ENCODE measurements at places on chromosomes 4 and X.

DNA sequence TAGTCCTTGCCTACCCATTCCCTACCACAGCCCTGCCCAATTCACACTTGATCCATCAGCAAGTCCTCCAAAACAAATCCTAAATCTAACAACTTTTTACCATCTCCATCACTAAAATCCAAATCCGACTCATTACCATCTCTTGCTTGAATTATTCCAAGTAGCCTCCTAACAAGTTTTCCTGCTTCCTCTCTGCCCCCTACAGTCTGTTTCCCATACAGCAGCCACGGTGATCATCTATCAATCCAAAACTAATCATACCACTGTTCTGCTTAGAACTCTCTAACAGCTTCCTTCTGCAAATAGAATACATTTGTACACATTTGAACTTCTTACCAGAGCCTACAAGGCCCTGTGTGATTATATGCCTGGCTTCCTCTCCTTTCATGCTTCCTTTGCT, 133.0 kb downstream of the SHROOM4 start:
- DNase-seq = peak; percentile 7

GRCh38 chrX:103726477-103726876, 15.8 kb downstream of the TMEM31 start:
- DNase-seq = no peak

GRCh38 chr4:94758141-94758699, 465 bp downstream of the BMPR1B start:
- no peak for DNase-seq

DNA sequence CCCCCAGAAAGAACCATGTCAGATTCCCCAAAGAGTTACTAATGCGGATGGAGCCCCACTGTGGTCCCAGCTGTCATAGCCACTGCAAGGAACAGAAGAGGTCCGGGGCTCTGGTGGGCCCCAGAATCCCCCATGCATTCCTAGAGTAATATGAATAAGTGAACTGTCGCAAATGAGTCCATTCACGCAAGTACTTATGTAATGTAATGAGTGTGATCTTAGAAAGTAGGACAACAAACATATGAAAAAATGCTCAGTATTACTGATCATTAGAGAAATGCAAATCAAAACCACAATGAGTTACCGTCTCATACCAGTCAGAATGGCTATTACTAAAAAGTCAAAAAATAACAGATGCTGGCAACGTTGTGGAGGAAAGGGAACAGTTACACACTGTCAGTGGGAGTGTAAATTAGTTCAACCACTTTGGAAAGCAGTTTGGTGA, 141.5 kb upstream of the RBPJ start:
- no peak for DNase-seq

GRCh38 chrX:10534611-10535010, 85.8 kb downstream of the MID1 start:
- DNase-seq = no peak

GRCh38 chr4:61308033-61308432, 107.9 kb downstream of the ADGRL3 start:
- no peak for DNase-seq

DNA sequence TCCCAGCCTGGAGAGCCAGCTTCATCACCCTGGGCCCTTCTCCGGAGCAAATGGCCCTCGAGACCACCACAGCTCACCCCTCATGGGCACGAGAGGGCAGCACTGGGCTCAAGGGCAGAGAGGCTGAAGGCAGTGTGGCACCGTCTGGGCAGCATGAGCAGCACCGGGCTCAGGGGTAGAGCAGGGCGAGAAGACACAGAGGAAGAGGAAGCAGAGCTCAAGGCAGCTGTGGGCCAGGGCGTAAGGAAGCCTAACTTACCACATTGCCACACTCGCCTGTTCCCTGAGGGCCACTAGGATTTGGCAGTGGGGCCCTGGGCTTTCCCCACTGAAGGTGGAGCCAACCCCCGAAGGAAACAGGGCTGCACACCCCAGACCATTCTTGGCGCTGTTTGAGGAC, 15.5 kb downstream of the ZNF185 start:
- no peak for DNase-seq

DNA sequence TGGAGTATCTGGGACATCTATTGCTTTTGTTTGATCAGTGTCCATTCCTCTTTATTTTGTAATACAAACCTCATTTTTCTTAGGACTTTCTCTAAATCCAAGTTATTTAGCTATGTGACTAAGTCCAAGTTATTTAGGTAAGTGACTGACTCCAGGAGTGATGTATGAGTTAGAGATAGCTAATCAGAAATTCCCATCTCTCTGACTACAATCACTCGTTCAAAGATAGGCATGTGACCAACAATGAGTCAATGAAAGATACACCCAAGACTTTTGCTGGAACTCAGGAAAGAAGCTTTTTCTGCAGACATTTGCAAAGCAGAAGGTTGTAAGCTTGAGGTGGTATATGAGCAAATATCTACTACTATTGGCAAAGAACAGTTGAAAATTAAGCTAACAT, 72.5 kb upstream of the KCNIP4 start:
- DNase-seq = no peak

DNA sequence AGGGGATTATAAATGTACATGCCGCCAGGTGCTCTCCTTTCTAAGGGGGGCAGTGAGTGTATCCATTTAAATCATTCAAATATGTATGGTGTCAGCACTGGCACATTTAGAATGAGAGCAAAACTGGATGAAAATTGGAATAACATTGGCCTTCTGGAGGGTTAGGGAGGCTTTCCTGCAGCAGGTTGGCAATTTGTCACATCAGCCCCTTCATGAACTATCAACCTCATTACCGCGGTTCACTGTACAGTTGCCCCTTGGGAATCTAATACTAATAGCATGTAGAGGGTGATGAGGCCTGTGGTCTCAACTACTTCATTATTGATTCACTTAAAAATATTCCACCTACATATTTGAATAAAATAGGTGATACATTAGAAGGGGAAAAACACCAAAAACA, 117.9 kb downstream of the PDHA2 start:
- no peak for DNase-seq

DNA sequence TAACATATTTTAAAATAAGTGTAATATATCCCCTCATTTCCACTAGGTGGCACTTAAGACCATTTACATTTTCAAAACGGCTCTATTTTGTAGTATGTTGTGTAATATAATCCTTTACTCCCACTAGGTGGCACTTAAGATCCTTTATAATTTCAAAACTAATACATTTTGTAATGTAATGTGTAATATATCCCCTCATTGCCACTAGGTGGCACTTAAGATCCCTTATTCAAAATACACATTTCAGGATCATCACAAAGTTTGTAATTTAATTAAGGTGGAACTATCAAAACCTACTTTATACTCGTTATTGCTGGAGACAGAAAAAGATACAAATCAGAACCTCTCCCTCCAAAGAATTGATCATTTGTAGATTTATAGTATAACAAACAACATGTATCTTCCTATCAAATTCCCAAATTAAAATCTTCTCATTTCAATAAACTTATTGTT, 132.5 kb downstream of the ARHGAP6 start:
- peak; percentile 60 for DNase-seq

- DNase-seq = no peak
These were observed 34.7 kb downstream of the IRS4 start for GRCh38 chrX:108701633-108702032.

DNA sequence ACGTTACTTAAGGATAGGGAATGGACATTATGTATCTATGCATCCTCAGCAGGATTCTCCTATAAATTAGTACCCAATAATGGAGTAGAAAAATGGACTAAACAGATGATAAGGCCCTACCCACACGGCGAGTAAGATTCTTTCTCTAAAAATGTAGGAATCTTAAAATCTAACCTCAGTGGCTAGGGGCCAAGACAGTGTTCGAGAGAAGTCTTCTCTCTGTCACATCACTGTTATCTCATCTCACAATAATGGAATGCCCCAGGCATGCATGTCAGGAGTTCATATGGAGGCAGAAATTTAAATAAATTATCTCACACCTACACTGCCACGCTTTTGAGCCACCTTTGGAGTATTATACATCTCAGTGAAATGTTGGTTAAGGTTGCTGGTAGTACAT, 132.9 kb downstream of the LDB2 start:
- DNase-seq = no peak

- no peak for DNase-seq
These were observed 75.3 kb upstream of the STIM2 start for GRCh38 chr4:26785312-26785711.

DNA sequence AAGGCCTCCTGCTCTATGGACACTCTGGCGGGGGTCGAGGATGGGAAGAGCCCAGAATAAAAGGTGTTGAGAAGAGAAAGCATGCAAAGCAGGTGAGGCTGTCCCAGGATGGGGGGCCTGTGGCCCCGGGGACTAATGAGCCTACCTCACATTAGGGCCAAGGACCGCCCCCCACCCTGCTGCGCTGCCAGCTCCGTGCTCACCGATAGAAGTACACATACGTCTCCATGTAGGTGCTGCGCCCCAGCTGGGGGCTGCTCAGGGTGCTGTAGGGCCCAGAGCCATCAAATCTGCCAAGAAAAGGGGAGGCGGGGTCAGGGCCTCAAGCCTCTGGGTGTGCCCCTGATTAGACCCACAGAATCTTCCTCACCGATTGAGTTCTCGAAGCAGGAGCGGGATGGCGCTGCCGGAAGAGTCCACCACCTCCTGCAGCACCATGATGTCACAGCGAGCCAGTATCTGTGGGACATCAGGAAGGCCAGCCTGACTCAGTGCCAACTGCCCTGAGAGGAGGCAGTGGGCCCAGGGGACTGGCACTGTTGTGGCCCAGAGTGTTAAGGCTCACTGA, 4.3 kb downstream of the DNASE1L1 start:
- no peak for DNase-seq

- DNase-seq = no peak
These were observed 182.3 kb downstream of the BANK1 start for GRCh38 chr4:101972791-101973190.

DNA sequence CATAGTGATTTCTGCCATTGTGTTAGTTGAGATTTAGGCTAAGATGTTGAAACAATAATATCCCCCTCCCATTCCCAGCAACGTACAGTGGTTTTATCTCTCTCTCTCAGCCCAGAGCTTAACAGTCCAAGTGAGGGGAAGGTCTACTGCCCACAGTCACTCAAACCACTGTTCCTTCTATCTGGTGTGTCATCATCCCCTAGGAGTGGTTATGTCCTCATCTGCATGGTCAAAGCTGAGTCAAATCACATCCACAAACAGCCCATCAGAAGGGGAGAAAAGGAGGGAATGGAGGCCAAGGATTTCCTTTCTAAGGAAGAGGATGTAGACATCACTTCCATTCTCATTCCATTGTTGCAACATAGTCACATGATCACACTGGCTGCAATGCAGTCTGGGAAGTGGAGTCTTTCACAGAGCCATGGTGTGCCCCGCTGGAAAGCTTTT, 42.8 kb upstream of the CHRNA9 start:
- DNase-seq = no peak

GRCh38 chrX:26918631-26919030, 544.5 kb downstream of the PPP4R3C start:
- DNase-seq = no peak

DNA sequence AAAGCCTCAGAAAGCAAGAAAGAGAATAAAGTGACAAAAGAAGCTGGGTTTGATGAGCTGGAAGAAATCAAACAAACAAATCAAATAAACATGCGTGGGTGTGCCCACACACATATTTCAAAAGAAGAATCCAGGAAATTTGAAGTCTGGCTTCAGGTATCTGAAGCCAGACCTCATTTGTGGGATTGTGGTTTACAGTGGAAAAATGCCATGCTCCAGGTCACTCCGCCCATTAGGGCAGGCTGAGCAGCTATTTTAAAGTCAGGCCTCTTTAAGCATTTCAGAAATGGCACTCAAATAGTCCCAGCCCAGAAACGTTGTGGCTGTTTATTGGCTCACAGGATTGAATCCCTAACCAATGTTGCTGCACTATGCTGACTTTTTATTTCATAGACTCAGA, 226.1 kb upstream of the F9 start:
- no peak for DNase-seq

DNA sequence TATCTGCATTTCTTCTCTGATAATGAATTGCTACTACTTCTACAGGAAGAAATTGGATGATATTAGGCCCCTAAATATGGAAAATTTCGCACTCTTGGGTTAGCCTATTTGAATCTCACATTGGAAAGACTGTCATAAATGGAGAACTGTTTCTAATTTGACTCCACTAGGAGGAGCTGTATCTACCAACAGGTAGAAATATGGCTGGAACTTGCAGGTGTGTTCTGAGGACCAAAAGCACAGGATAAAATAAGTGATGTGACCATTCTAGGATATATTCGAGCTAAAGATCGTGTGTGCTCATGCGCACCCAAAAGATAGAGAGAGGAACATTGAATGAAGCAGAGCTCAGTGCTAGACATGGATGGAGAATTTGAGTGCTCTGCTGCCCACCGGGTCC, 4.8 kb upstream of the NKAP start:
- no peak for DNase-seq

- no peak for DNase-seq
These were observed 1.5 kb upstream of the GPR78 start for GRCh38 chr4:8578717-8579116.

- no peak for DNase-seq
These were observed 56.7 kb upstream of the TMEM131L start for GRCh38 chr4:153409412-153409811.

DNA sequence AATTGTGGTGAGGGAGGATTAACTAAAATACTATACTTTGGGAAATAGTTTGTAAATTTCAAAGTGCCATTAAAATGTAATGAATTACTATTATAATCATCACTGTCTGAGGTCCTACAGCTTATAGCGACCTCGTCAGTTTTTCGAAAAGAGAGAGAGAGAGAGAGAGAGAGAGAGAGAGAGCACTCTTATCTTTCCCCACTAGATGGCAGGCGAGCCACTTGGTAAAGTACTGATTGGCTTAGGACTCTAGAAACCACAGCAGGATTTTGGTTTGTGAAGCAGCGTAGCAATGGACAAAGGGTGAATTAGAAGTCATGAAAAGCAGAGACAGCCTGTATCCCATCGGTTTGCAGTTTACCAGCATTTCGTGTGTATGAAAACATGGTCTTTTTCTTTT, 52.5 kb downstream of the LINC00632 start:
- DNase-seq = peak; percentile 78

DNA sequence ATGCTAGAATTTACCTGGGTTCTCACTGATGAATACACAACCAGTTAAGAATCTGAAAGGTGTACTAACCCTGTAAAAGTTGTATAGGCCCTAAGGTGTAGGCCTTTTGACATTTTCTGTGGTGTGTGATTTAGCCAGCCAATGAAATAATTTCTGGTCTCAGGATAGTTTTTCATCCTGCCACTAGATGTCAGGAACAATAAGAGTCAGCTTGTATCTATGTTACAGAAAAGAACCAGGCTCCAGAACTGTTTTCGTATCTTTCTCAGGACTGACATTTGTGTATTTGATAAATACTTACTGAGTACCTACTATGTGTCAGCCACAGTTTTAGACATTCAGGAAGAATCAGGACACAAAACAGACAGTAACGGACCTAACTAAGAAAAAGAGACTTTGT, 673.6 kb upstream of the TENM3 start:
- DNase-seq = peak; percentile 11

GRCh38 chr4:67554096-67554495, 4.4 kb upstream of the STAP1 start:
- DNase-seq = no peak
